ENCODE measurements at places on chromosomes 12 and 14.
A peak's percentile ranks its signal among the peaks of the same experiment; 100 is the strongest.

DNA sequence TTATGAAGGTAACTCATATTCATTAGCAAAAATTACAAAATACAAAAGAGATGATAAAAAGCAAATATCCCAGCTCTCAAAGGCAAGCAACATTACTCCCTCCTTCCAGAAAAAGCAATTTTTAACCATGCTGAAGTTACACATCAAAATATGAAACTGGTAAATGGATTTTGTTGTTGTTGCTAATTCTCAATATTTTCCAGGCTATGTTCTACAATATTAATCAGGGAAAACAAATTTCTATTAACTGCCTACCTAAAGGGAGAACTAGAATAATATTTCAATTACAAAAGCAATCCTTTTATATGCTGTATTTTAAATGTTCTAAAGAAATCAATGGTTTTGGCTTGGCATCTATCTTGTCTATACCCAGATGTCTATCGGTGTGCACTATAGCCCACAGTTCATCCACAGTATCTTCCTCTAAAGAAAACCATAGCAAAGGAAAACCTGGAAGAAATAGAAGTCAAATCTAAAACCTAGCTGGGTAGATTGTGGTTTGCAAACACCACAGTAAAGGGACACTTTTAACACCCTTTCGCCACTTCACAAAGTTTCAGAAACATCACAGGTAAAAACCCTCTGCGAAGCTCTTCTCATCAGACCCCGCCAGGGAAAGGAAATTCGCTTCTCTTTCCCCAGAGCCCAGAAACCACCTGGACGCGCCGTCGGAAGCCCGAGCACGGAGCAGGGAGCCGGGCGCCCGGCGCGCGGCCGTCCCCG is 32.0 kb downstream of the TC2N start:
- no peak for DNase-seq

DNA sequence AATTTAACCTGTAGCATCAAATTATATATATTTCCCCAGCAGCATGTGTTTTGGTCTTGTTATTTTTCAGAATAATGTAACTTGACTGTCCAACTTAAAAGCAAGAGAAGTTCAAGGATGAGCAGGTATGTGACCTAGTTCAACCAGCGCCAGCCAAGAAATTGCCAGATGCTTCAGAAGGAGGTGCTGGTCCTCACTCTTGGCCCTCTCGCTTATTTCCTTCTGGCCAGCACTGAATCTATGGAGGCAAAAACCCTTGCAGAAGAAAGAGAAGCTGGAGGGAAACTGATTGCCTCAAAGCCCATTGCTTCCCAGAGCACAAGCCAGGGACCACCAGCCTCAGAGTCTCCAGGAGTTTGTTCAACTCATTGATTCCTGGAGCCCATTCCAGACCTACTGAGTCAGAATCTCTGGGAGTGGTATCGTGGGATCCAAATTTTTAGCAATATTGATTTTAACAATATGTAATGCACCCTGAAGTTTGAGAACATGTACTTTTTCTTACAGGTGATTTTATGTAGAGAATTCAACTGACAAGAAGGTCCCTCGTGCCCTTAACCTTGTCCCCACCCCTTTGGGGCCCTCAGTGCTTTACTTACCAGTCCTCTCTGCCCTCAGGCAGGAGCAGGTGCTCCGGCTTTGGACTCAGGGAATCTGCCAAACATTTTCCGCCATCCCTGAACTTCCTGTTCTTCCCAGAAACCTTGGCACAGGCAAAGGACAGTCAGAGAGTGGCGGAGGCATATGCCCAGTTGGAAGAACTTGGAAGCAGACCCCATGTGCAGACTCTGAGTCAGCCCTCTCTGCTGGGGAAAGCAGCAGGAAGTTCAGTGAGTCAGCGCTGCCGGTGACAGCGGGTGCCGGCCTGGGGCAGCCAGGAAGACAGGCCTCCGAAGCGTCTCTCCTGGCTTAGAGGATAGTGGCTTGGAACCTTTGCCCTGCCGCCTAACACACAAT is 10.4 kb downstream of the BEST3 start:
- DNase-seq = no peak

GRCh38 chr12:115199831-115200230 is 515.9 kb upstream of the TBX3 start:
- DNase-seq = no peak

- DNase-seq = no peak
Observed at GRCh38 chr12:6405963-6406362, 22.0 kb downstream of the LTBR start.

DNA sequence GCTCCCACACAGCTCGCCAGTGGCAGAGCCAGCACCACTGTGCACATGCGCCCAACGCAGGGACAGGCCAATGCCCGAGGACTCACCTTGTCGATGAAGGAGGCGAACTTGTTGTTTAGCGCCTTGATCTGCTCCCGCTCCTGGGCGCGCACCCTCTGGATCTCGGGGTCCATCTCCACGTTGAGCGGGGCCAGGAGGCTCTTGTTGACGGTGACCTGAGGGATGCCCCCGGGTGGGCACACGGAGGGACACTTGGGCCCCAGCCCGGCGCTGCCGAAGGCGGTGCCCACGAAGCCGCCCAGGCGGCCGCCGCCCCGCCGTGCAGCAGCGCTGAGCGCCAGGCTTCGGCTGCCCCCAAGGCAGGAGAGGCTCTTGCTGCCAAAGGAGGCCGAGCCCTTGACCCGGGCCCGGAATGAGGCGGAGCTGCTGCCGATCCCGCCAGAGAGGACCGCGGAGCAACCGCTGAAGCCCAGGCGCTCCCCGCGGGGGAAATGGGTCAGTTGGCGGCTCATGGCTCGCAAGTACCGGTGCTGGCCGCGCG is at the start of gene KRT72:
Gene KRT72, minus strand, starts transcription at position 523 of the 541 bp plus-strand sequence. Its CDS starts 11 bp downstream, at position 512.
- DNase-seq = no peak

GRCh38 chr12:50333441-50333840 is 50.1 kb upstream of the LIMA1 start:
- no peak for DNase-seq

DNA sequence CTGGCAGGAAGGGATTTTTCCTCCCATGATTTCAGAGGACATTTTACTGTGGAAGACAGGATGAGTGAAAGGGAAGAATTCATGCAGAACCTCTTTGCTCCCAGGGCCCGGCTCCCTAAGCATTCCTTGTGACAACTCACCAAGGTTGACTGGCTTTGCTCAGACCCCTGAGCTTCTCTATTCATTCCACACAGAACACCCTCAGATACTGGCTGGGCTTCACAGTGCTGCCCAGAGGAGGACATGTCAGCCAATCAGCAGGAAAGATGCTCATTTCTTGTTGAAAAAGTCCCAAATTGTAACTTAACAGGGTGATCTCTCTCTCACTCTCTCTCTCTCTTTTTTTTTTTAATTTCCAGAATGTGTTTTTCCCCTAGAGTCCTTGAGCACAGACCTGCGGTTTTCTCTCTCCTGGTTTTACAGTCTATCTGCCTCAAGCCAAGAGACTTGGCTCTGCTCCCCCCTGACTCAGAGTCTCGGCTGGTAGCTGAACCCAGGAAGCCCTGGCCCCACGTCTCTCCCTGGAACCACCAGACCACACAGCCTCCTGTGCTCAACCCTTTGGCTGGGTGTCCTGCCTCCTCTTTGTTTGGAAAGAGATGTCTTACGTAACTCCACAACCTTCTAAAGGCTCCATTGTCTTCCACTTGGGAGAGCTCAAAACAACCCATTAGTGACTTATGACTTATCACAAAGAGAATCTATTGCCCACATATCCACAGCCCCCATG is 43.9 kb downstream of the SSPN start:
- DNase-seq = peak; percentile 81

DNA sequence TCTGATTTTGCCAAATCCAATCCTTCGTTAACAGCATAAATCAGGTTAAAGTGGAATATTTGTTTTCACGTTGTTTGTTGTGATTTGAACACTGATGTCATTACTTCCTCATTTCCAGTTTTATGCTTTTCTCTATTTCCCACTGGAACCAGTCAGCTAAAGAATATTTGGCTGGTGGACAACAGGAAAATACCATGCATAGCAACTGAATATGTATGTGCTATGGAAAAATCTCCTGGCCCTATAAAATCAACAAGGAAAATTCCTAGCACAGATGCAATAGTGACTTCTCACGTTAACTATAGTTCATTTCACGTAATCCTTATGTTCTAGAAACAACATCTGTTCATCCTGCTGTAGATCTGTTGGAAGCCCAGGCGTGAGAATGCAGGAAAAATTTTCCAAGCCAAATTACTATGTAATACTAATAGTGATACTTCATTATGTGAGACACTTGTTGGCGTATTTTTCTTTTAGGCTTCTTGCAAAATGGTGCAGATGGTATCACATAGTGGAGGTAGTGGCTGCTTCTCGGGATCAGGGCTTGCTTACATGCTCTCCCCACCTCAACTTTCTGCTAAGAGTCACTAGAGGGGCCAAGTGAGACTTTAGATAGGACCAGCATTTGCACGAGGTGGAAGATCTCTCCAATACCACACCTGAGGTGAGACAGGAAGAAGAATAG is 86.3 kb upstream of the USP44 start:
- no peak for DNase-seq

GRCh38 chr12:44827832-44828438 is 48.2 kb downstream of the NELL2 start:
- no peak for DNase-seq

DNA sequence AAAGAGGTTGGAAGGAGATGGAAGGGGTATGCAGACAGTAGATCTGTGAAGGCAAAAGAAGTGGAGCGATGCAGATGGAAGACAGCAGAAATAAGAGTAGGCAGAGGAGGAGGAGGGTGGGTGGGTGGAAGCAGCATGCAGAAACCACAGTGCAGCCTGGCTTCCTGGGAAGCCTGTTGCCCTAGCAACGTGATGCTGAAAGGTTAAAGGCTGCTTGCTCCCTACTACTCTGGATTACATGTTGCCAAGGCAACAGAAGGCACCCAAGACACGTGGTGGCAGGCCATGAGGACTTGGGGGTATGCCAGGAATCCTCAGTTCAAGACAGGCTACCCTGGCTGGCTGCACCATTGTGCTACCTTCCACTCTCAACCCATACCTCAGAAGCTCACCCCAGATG is 129.6 kb downstream of the GRIN2B start:
- DNase-seq = no peak

DNA sequence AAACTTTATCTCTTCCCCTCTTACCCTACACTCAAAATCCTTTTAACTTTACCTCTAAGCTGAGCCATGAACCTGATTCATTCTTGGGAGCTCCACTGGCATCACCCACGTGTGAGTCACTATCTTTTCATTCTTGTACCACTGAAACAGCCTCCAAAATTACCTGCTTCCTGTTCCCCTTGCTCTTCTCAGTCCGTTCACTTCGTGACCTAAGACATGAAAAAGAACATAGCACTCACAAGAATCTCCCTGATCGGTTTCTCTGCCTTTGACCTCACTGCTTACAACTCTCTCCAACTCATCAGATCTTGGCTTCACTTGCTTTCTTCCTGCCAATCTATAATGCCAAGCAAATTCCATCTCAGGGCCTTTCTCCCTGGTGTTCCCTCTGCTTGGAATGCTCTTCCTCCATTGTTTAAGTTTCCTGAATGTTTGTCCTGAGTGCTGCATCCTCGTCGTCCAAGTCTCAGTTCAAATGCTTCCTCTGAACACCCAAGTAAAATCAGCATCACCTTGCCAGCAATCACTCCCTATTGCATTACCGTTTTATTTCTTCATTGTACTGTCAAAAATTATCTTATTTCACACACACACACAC is 9.2 kb downstream of the GLIPR1 start:
- DNase-seq = no peak

GRCh38 chr12:12166751-12167150 is 96.0 kb downstream of the BCL2L14 start:
- DNase-seq = no peak

DNA sequence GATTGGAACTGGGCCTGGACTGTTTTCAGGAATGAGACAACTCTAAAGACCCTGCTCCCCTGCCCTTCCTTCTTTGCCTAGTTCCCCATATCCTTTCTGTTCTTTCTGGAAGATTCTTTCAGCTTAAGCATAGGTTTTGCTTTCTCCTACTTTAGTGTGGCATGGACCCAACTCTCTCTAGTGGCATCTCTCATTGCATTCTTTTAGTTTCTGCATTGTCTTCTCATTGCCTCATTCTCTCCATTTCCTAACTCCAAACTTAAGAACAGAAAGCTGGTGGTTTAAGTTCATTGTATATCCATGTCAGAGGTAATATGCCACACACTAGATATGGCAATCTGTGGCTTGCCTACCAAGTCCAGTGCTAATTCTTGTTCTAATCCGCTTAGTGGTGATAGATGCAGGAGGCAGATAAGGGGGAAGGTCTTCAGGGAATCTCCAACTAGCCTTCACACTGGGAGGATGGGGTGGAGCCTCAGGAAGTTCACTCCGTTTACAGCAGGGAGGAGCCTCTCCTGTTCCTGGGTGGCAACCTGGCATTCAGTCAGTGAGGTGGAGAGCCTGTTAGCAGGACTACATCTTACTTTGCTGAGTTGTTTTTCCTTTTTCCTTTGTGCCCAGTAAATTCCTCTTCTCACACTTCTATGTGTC is 165.1 kb upstream of the LMNTD1 start:
- DNase-seq = no peak

DNA sequence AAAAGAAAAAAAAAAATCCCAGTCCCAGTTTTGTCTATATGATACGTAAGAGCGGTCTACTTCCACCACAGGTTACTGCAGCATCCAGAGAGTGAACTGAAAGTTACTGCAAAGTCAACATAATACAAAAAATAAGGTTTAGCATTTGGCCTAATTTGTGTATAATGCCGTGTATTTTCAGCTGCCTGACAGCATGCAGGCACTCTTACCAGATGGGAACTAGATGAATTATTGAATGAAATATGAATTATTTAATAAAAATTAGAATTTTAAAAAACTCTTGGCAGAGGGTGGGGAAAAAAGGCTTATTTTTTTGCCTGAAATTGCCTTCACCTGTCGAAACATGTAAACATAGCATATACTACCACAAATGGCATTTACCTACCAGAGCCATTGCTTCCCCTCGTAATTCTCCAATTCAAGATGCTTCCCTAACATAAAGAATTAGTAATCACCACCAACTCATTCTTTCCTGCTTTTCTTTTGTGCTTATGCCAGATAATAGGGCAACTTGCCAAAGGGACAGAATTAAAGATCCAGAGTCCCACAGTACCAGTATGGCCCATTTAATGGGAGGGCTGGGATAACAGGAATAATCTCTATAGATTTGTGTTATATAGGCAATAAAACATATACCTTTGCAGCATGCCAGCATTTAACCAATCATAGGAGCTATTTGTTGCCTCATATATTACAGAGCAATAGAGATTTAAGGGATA is 31.1 kb downstream of the ATF7 start:
- DNase-seq = peak; percentile 19

GRCh38 chr14:91681893-91682563 is 49.9 kb downstream of the CATSPERB start:
- no peak for DNase-seq

DNA sequence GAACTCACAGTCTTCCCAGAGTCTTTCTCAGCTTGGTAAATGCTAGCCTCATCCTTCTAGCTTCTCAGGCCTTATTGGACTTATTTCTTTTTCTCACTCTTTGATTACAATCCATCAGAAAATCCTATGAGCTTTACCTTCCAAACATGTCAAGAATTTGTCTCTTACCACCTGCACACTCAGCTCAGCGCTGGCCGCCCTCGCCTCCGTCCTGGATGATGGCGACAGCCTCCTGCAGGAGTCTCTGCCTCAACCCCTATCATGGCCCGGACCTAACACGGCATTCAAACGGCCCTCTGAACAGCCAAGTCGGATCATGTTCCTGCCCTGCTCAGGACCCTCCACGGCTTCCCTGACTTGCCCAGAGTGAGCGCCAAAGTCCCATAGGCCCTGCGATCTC is 333.1 kb upstream of the FKBP4 start:
- no peak for DNase-seq

Measured in midbrain (tissue), 1 donor.